Cardiac septum (tissue), 1 donor: ENCODE measurements at places on chromosomes 3 and 15. TPM values are rescaled to one million over a fixed set of nuclear protein-coding genes. Genes with fewer than 3 reads are reported as not detected.

The LYZL4 gene
- not detected for total RNA-seq

GRCh38 chr15:42727750-42728381, 9.1 kb downstream of the CDAN1 start:
- DNase-seq = peak; percentile 47

The ZNF280D gene
- total RNA-seq = 34.7 TPM

DNA sequence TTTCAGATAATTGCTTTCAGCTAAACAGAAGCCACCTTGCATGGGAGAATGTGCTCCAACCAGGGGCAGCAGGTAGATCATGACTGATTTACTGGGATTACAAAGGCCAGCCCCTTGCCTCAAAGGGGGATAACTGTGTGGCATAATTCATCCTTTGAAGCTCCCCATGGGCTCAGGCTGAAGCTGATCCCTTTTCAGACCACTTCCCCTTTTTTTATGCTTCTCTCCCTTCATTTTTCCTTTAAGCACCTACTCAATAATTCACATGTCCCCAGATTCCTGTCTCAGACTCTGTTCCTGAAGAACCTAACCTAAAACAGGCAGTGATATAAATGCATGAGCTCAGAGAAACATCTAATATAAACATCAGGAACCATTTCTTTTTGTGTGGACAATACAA, 8.2 kb upstream of the MYRIP start:
- DNase-seq = no peak

DNA sequence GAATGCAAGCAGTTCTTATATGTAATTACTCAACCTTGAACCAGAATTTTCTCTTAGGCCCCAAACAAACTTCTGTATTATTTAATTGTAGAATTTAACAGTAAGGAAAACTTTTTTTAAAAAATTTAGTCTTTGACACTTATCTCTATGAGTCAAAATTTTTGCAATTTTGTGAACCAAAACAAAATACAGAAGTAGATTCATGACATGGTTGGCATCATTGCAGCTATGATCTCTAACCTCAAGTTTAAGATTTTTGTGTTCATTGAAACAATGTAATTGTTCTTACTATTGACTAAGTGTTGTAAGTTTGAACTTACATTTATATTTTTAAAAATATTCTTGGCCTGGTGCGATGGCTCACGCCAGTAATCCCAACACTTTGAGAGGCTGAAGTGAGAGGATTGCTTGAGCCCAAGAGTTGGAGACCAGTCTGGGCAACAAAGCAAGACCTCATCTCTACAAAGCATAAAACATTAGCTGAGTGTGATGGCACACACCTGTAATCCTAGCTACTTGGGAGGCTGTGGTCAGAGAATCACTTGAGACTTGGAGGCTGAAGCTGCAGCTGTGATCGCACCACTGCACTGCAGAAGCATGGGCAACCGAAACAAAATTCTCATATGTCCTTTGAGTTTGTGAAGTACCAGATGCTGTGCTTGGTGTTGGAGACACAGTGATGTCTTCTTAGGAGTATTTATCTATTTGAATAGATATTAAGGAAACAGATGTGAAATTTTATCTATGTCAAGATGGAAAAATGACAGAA, 39.7 kb downstream of the STT3B start:
- DNase-seq = no peak

GRCh38 chr15:63892794-63893441, 59.2 kb upstream of the HERC1 start:
- no peak for DNase-seq

DNA sequence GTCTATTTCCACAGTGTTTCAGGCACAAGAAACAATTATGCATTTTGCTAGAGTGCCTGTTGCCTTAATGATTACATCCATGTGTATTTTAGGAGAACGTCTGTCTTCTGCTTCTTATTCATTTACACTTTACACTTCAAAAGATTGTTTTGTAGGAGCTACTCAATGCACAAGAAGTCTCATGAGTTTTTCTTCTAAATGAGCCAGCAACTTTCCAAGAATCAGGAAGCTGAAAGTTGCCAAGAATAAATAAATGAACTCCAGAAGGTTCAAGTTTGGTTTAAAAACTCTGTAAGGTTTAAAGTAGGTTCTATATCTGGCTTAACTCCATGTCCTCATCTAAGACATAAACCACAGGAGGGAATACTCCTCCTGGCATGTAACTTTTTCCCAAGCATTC, 103.8 kb upstream of the ADPGK start:
- DNase-seq = no peak

GRCh38 chr3:38519651-38520050, 23.5 kb downstream of the EXOG start:
- DNase-seq = no peak
